ENCODE measurements at places on chromosomes 1 and 21. TPM values are rescaled to one million over a fixed set of nuclear protein-coding genes. Genes with fewer than 3 reads are reported as not detected.

The S1PR1 gene
- 118 TPM for total RNA-seq

The RPTN gene
- not detected for total RNA-seq

The PTPRU gene
- 17.2 TPM for total RNA-seq

The ADAM30 gene
- total RNA-seq: not detected

The LRRC39 gene
- 1.0 TPM for total RNA-seq

DNA sequence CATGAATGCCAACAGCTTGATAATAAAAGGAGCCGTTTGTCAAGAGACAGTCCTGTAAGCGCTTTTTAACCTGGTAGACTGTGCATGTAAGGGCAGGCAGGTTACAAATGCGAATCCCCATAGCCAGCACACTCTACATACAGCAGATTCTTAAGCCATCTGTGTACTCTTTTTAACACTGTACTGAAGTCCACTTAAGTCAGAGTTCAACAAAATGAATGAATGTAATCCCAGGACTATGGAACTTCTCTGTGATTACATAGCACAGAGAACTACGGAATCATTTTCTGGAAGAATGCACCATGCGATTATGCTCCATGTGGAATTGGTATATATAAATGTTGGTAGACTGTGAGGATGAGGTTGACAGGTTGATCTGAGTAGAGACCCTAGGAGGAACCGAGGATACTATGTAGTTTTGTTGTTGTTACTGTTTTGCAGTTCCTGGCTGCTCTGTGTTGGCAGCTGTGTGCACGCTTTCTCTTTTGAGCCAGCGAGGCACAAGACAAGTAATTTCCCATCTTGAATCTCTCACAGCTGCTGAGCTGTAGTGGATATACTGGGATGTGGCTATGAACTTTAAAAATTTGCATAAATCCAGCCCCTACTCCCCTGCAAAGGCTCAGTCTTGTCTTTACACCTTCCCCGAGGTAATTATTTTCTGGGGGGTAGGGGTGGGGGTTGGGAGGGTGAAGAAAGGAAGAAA lies 21.9 kb downstream of the LRRC8D start:
- no peak for DNase-seq

DNA sequence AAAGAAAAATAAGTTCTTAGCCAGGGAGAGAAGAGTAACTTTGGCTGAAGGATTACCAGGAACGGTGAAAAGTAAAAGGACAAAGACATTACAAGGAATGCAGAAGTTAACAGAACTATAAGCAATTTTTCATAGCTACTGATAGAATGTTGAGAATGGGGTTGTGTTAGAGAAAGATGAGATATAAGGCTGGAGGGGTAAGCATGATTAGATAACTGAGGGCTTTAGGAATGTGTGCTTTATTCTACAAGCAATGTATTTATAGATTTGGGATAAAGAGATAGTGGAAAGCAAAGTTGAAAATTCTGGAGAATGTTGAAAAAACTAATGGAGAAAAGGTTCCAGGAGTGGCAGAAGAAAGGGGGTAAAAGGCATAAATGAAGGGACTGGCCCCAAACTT lies 65.4 kb upstream of the PTCH2 start:
- no peak for DNase-seq

GRCh38 chr1:24321697-24322469 lies 2.7 kb downstream of the GRHL3 start:
- no peak for DNase-seq

DNA sequence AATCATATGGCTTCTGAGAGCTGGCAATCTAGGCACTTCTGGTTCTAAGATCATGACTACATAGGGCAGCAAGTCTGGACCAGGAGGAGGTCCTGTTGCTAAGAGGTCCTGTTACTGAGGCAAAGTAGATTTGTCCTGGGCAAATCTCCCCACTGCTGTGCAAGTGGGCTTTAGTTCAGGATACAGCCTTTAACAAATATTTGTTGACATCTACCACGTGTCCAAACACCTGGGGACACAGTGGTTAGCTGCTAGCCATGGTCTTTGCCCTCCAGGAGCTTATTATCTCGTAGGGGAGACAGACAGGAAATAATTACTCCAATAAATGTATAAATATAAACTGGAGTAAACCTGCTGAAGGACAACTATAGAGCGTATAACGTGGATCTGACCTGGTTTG lies 3.2 kb downstream of the CGN start:
- no peak for DNase-seq

DNA sequence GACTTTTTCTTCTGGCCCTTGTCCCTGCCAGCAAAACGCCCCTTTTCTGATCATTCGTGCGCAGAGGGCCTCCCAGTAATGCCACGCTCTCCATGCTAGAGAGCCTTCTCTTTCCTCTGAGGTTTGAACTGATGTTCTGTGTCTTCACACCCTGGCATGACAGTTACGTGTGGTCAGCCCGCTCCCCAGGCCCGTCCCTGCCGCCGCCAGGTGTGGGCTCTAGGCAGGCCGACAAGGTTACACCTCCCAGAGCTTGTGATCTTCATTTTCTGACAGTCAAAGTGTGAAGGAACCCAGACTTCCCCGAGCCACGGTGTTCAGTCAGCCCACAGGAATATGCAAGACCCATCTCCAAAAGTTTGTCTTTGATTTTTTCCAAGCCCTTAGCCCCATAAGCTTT lies 265.6 kb downstream of the TM2D1 start:
- DNase-seq: no peak

DNA sequence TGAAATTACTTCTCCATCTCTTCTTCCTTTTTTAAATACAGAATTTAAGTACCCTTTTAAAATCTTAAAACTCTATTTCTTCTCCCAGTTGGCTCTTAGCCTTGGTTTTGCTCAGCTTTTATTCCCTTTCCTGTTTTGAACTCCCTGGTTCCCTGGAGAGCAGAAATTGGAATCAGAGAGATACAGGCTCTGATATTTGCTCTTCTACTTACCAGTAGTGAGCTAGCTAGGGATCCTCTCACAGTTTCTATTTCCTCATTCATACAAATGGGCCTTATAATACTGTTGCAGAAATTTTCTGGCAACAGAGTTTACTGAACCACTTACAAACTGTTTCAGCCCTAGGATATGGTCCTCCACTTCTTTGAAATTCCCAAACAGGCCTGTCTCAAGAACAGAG lies 606.3 kb downstream of the NUF2 start:
- DNase-seq: no peak

DNA sequence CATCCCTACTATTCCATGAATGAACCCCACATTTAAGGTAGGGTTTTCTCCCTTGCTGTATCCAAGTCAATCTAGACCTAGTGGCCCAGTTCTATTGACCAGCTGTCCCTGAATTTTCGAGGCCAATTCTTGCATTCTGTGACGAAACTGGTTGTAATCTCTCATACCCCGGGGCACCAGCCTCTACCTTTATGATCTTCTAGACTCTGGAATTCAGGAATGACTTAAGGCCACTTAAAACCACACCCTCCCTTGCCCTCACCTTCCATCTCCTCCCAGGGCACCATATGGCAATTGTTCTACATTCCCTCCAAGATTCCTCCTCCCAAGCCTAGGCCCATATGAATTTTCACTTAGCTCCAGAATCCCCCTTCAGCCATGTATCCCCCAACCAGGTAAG lies 48.9 kb downstream of the RHOU start:
- DNase-seq: no peak

GRCh38 chr1:111778541-111779051 lies 22.9 kb downstream of the DDX20 start:
- DNase-seq: no peak

GRCh38 chr21:39175154-39175553 lies 8.1 kb downstream of the PSMG1 start:
- no peak for DNase-seq

GRCh38 chr21:33968995-33969348 lies 53.4 kb upstream of the ATP5PO start:
- DNase-seq: no peak

DNA sequence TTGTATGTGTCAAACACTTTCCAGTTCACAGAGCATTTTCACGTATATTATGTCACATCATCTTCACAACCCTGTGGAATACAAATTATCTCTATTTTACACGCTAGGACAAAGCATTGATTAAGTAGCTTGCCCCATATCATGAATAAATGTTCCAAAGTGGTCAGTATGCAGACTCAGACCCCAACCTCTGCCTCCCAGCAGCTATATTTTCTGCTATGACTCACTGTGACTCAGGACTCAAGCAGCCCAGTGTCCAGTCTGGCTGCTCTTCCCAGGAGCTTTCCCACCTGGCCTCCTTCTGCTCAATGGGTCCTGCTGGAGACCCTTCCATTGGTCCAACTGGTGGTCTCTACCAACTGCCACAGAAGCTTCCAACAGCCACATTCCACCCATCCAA lies 56.0 kb upstream of the RAP1A start:
- no peak for DNase-seq

DNA sequence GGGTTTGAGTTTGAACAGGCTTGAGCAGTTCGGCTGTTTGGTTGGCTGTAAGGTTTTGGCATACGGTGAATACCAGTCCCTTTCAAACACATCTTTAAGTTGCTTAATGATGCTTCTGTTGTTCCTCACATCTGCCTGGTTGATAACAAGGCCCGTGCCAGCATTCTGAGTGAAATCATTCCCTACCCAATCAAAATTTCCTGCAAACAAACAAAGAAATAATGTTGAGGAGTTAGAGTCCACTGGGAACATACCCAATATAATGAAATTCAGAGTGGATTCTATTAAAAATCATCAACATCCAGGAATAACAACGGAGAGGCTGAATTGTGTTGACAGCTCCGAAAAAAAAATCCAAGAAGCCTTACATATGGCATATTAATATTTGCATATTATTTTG lies 91.0 kb upstream of the MAP1LC3C start:
- no peak for DNase-seq

GRCh38 chr1:173554089-173554488 lies 48.8 kb downstream of the SLC9C2 start:
- DNase-seq: no peak

GRCh38 chr1:212946872-212947271 lies 3.5 kb upstream of the VASH2 start:
- DNase-seq: no peak

DNA sequence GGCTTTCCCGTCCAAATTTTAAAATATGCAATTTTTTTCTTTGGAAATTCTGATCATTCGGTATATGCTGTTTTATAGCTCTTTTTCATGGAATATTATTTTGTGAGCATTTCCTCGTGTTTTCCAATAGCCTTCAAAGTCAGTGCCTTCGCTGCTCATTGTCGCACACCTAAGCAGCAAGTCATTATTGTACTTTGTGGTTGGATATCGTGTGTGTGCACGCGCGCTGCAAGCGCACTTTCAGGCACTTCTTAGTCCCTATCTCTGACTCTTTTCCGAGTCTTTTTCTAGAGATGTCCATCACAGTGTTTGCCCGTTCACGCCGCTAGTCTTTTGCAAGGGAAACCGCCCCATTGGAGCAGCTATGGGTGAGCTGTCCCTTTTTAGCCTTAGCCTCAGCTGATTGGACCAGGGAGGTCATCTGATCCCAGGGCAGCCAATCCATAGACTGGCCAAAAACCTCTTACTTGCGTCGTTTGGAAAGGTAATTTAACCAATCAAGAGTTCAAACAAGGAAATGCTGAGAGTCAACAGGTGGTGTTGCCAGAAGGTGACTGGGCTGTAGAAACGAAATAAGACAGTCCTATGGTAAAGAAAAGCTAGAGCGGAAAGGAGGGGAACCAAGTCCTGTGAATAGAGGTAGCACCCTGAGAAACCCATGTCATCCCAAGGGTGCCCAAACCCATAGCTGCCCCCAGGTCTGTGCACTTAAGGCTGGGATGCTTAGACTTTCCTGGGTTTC lies 710 bp upstream of the HYI start:
- no peak for DNase-seq

DNA sequence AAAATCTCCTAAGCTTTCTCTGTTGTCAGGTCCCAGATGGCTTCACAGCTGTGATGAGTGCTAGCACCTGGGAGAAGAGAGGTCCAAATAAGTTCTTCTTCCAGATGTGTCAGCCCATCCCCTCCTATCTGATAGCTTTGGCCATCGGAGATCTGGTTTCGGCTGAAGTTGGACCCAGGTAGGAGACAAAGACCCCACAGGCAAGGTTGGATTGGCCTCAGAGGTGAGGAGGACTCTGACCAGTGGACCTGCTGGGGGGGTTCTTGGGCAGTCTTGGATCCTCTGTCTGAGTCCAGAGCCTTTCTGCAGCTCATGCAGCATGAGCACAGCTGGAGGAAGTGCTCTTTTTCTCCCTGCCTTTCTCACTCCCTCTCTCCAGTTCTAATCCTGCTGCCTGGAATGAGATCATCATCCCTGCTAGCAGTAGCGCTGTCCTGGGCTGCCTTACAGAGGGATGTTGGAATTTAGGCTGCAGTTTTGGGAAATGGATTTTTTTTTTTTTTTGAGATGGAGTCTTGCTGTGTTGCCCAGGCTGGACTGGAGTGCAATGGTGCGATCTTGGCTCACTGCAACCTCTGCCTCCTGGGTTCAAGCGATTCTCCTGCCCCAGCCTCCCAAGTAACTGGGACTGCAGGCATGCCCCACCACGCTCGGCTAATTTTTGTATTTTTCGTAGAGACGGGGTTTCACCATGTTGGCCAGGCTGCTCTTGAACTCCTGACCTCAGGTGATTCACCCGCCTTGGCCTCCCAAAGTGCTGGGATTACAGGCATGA lies 7.1 kb downstream of the RNPEP start:
- peak; percentile 59 for DNase-seq

DNA sequence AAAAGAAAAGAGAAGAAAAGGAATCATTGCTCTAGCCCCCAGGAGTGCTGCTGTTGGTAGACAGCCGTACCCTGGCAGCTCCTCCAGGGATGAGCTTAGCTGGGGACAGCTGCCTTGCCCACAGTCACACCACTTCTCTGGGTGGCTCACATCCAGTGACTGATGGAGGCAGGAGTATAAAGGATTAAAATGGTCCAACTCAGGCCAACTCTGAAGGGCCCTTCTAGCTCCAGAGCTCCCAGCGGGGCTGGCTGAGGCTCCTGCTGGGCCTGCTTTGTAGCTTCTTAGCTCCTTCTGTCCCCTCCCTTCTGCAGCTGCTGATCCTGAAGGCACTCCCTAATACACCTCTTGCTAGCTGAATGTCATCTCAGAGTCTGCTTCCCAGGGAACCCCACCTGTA lies 4.4 kb downstream of the CITED4 start:
- no peak for DNase-seq

- DNase-seq: no peak
These were observed 64.9 kb upstream of the SYT6 start for GRCh38 chr1:114218361-114219171.

DNA sequence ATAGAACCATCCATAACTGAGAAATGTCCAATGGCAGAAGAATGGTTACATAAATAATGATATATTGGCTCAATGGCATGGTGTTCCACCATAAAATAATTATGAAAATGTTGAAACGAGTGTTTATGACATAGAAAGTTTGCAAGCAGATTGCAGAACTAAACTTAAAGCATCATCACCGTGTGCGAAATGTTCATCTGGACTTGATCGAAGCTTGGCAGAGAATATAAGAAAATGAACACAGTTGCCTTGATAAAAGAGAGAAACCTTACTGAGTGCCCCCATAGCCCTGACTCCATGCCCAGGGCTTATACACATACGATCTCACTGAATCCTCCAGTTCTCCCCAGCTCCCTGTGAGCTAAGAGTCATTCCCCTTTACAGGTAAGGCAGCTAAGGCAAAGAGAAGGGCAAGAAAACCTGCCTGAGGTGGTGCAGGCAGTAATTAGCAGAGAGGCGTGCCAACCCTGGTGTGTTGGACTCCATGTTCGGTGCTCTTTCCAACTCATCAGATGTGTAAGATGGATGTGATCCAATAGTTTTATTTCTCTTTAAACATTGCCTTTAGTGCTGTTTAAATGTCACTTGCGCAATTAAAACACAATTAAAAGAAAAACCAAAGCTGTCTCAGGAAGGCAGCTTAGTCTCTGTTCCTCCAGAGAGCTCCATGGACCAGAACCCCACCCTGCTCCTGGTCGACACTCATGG lies 21.8 kb upstream of the SPOCD1 start:
- peak; percentile 24 for DNase-seq
